Activated T-helper 17 cell treated with anti-CD3 and anti-CD28 coated beads, Interleukin-2, amount 50 U/mL, for 72 hours (primary cell): ENCODE measurements at places on chromosomes 5 and 9.

GRCh38 chr9:75169623-75170022 is 81.3 kb downstream of the OSTF1 start:
- ATAC-seq: peak; percentile 23

GRCh38 chr9:126173401-126173800 is 153.2 kb upstream of the MVB12B start:
- ATAC-seq: no peak

- ATAC-seq: no peak
These were observed 153.3 kb upstream of the ERCC6L2 start for GRCh38 chr9:95722141-95722540.

DNA sequence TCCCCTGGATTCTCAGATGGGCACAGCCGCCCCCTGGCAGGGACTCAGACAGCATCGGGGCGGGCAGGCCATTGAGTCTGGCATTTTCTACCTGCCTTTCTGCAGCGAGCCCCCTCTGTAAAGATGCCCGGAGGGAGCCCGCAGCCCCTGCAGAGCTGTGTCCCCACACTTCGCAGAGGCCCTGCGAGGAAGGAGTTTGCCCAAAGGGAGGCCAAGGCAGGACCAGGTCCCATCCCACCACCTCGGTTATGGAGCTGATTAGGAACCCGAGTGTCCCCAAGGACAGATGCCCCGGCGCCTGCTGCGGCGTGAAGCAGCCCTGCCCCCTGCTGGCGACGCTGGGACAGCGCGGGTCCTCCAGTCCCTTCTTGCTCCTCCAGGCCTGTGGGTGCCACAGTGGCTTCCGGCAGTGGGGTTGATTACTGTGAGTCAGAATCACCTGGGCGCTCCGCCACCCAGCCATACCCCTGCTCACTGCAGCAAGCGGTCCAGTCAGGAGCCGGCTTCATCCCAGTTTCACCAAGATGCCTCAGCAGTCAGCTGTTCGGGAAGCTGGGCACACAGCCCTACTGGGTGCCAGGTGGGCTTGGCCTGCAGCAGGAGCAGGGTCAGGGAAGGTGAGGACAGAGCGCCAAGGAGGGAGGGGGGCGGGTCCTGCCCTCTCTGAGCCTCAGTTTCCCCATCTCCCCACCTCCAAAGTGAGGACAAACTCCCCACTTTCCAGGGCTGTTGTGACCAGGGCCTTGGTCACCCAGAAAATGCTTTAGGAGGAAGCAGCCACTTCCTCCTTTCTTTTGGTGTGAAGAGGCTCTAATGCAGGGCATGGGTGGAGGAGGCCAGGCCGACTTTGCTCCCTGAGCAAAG is 117.2 kb downstream of the RXRA start:
- peak; percentile 99 for ATAC-seq

DNA sequence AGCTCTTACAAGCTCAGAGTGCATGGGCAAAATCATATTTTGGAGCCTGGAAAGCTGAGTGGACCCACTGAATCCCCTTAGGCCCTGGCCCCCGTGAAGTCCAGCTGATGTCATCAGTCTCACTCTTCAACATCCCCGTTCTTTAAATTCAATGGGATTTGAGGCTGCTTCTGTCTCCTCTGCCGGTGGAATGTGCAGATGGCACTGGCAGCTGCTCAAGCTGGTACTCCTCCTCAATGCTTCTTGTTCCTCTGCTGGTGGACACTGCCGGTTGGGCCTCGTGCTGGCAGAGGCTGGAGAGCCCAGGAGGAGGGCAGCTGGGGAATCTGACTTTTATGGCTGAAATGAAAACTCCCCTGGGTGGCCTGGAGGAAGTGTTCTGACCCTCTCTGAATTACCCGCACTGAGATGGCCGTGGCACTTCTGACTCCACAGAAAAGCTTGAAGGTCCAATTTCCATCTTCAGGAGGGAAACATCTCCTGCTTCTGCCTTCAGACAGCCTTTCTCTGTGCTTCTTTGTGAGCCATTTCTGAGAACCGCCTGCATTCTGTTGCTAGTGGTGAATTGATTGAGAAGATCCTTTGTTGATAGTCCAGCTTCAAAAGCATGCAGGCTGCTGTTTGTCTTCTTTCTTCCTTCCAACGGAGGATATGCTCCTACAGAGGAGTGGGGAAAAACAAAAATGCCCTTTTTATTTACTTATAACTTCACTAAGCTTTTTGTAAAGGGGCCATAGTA is 298.9 kb downstream of the TMEM38B start:
- ATAC-seq: no peak
